ENCODE measurements at places on chromosomes 6 and 20.

- DNase-seq: no peak
These were observed 82.6 kb downstream of the TTLL2 start for GRCh38 chr6:167407239-167408064.

DNA sequence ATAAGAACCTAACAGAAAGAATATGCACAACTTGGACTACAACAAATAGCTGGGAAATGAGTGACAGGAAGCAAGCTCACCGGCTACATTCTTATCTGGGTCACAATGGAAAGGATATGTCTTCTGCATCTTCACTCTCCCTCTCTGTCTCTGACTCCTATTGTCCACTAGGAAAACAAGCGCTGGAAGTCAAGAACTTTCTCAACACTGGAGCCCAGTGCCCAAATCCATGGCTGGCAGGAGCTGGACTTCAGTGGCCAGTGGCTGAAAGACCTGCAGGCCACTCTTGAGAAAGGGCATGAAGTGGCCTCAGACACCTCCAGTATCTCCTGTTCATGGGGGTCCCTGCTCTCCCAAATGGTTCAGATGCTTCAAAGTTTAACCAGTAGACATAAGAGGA, 62.0 kb downstream of the FAM50B start:
- no peak for DNase-seq

DNA sequence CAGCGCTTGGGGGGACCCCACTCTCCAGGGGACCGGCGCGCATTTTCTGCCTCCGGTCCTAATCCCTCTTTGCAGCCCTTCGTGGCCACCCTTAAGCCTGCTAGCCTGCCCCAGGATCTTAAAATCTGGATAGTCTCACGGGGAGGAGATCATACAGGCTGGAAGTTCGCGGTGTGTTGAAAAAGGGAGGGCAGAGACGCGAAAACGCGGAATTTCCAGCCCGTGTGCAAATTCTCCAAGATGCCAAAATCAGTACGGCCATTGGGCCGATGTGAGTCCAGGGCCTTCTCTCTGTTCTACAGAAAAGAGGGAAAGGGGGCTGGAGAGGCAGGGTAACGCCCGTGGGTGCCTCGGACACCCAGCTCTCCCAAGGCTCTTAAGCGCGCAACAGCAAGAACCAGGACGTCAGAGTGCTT, 9.4 kb downstream of the NR2E1 start:
- no peak for DNase-seq

GRCh38 chr20:33753763-33754162, 22.0 kb downstream of the ZNF341 start:
- DNase-seq: no peak

DNA sequence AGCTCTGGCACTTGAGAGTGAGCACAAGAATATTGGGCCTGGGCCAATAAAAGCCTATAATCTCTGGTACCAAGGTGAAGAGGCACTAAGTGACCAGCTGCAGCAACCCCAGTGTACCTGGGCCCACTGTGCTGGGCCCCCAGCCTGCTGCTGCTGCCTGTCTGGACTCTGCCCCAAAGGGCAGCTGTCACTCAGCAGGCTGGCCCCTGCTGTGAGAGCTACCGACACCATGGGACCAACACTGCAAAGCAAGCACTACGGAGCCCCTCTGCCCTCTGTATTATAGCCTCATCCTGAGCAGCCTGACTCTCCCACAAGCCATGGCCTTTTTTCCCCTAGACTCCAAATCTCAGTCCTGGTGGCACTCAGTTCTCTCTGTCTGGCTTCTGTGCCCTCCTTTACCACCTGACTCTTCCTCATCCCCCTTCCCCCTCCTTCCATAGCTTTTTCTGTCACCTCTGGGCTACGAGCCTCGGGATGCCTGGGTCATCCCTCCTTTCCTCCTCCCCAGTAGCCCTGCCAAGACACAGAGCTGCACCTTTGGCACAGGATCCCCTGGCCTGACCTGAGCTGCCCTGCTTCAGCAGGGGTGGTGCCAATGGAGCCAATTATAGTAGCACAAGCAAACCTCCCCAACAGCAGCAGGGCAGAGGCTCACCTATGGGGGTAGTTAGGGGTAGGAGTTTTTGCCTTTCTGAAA, 14.2 kb downstream of the RRP36 start:
- no peak for DNase-seq

GRCh38 chr20:62924442-62925075, 1.7 kb downstream of the DIDO1 start:
- DNase-seq: no peak

GRCh38 chr6:131362696-131363095, 210.3 kb upstream of the ARG1 start:
- DNase-seq: no peak

GRCh38 chr6:131828080-131828479, 20.3 kb downstream of the ENPP1 start:
- DNase-seq: no peak

GRCh38 chr6:81480139-81480538, 272.3 kb downstream of the TENT5A start:
- DNase-seq: no peak

Data from hindlimb muscle (tissue), 1 donor.